ENCODE measurements at places on chromosomes 7 and 10.

- H3K36me3 ChIP-seq, result no peaks in the 10 kb centered on the region
- DNase-seq, result no peak
- H3K27me3 ChIP-seq, result no peaks in the 10 kb centered on the region
- H3K4me3 ChIP-seq, result no peak overlapping the region
Measured at GRCh38 chr7:7099584-7100014, 82.7 kb upstream of the C1GALT1 start.

DNA sequence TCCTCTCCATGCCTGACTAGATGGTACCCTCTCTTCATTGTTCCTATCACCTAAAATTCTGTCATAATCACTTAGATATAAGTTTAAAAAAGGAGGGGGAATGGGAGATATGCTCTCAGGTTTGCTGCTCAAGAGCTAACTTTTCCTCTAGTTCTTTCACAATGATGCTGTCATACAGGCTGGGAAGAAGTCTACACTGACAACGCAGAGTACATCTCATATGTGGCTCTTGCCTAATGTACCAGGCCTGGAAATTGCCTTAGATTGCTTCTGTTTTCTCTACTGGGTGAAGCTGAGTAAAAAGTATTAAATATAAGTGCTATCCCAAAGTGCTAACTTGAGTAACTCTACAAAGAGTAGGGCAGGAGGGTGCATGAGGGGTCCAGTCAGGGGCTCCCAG, 43.8 kb upstream of the BET1 start:
- no peak for DNase-seq
- H3K27ac ChIP-seq, result no peak overlapping the region
- H3K36me3 ChIP-seq, result no peaks in the 10 kb centered on the region
- H3K4me3 ChIP-seq, result no peak overlapping the region
- H3K4me1 ChIP-seq, result peaks cover 23% of the 10 kb centered on the region

GRCh38 chr10:14742382-14742781, 32.3 kb downstream of the FAM107B start:
- no peaks in the 10 kb centered on the region for H3K36me3 ChIP-seq
- peak overlapping the region; percentile 82 for H3K27ac ChIP-seq
- no peaks in the 10 kb centered on the region for H3K27me3 ChIP-seq
- DNase-seq, result no peak
- H3K4me3 ChIP-seq, result peak overlapping the region; percentile 15

DNA sequence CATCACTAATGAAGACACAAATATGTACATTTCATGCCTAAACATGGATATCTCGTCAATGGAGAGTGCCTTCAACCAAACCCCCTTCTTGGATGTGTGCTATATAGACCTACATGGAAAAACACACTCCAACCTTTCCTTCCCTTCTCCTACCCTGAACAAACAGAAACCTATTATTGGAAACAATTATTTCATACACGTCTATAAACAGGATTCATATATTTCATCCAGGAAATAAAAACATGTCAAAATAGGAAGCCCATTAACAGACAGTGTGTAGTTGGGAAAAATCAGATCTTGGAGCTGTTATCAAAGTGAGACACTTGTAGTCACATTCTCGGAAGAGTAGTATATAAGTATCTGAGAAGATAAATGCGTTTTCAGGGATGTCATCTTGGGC, 81.1 kb downstream of the NRP1 start:
- no peaks in the 10 kb centered on the region for H3K27me3 ChIP-seq
- no peak for DNase-seq
- no peaks in the 10 kb centered on the region for H3K4me1 ChIP-seq
- H3K4me3 ChIP-seq, result no peak overlapping the region

- H3K27me3 ChIP-seq, result no peaks in the 10 kb centered on the region
- H3K4me1 ChIP-seq, result no peaks in the 10 kb centered on the region
- H3K27ac ChIP-seq, result no peak overlapping the region
- DNase-seq, result no peak
- no peak overlapping the region for H3K4me3 ChIP-seq
Measured at GRCh38 chr10:63077800-63078199, 55.3 kb upstream of the NRBF2 start.

DNA sequence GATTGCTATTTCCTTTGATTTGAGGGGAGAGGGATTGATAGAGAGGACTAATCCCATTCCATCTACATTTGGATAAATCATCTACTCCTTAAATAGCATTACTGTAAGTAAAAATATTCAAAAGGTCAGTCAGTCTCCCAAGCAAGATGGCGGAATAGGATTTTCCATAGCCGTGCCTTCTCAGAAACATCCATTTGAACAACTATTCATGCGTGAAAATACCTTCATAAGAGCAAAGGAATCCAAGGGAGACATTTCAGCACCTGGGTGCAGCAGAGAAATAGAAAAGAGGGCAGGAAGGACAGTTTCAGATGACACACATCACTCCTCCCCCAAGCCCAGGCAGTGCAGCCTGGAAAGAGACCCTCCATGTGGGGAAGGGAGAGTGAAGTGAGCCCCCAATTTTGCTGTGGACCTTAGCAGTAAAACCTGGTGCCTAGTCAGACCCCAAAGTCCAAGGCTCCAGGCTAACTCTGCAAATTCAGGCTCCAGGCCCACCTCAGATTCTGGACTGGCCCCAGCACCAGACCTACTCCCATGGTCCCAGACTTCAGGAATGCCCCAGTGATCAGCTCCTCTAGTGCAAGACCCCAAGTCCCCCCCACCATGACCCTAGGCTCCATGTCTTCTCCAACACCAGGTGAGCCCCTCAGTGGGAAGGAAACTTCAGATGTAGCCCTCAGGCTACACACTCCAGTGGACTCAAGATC, 104.3 kb upstream of the LANCL2 start:
- no peaks in the 10 kb centered on the region for H3K4me1 ChIP-seq
- DNase-seq, result no peak
- H3K27me3 ChIP-seq, result no peaks in the 10 kb centered on the region
- no peak overlapping the region for H3K4me3 ChIP-seq

DNA sequence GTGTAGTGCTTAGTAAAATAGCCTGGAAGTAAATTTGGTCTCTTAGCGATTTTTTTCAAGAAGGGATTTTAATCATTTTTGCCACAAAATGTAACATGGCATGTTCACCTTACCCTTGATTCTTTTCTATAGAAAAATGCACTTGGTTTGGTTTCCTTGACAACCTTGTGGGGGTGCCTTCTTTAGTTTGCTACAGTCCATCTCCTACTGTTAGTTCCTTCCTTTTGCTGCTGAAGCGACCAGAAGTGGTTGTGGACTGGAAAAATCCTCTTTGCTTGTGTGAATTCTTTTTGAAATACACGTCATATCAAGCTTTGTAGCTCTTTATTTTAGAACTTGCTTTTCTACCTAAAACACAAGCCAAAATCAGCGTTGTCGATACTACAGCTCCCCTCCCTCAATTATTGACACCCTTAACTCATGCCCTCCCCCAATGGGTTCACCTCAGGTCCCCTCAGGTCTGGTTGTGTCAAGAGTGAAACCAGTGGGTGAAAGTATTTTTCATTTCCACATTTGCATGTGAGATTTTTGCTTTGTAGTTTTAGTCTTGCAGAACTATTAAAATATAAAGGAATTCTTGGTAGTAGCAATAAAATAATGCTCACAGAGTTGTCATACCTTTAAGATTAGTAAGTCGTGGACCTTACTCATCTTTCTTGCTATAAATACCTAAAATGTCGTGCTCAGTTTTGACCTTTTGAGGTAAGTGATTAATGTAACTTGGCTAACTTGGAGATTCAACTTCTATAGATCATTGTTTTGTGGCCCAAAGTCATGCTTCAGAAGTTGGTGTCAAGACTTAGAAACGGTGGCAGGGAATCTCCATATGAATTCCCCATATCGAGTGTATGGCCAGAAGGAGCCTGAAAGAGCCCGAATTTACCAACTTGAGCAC, 1.5 kb downstream of the ACTR3B start:
- peaks cover 6% of the 10 kb centered on the region for H3K36me3 ChIP-seq
- no peaks in the 10 kb centered on the region for H3K27me3 ChIP-seq
- H3K4me1 ChIP-seq, result peaks cover 18% of the 10 kb centered on the region
- H3K4me3 ChIP-seq, result peak overlapping the region; percentile 92

DNA sequence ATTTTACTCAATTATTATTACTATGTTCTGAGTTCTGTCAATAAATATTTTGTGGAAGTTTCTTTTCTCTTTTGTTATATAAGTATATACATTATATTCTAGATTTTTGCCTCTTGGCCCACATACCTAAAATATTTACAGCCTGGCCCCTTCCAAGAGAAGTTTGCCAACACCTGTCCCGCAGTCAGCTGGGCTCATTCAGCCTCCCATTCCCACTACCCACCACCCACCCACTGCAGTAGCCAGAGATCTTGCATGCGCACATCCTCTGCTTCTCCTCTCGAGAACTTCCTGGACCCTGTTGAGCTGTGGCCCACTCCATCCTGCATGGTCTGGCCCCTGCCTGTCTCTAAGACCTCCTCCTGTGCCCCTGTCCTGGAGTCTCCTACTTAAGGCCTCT, 33.6 kb downstream of the WIPF3 start:
- H3K36me3 ChIP-seq, result no peaks in the 10 kb centered on the region
- H3K4me1 ChIP-seq, result no peaks in the 10 kb centered on the region
- H3K4me3 ChIP-seq, result no peak overlapping the region
- DNase-seq, result no peak

DNA sequence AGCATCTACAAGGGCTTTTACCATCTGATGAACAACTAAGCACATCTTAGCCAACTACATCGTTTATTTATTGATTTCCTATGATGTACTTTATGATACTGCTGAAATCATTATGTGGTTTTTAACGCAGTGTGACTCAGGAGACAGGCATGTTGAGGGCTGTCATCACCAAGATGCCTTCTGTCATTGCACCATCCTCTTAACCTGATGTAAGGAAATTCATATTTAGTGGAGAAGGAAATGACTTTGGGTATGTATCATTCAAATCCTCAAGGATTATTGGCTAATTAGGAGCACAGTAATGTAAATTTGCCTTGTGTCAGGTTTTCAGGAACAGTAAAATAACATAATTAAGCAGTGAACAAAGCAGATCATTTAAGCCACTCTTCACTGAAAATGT, 138.5 kb upstream of the MGMT start:
- no peak overlapping the region for H3K27ac ChIP-seq
- DNase-seq, result no peak
- H3K4me1 ChIP-seq, result no peaks in the 10 kb centered on the region
- no peaks in the 10 kb centered on the region for H3K27me3 ChIP-seq
- no peak overlapping the region for H3K4me3 ChIP-seq

- H3K36me3 ChIP-seq, result no peaks in the 10 kb centered on the region
- no peak overlapping the region for H3K4me3 ChIP-seq
- no peaks in the 10 kb centered on the region for H3K27me3 ChIP-seq
- H3K4me1 ChIP-seq, result no peaks in the 10 kb centered on the region
Measured at GRCh38 chr7:128069373-128070364, 38.4 kb upstream of the LRRC4 start.

All from Karpas-422 (cell line).